ENCODE measurements at places on chromosomes 3 and 15.
A peak's percentile ranks its signal among the peaks of the same experiment; 100 is the strongest.

DNA sequence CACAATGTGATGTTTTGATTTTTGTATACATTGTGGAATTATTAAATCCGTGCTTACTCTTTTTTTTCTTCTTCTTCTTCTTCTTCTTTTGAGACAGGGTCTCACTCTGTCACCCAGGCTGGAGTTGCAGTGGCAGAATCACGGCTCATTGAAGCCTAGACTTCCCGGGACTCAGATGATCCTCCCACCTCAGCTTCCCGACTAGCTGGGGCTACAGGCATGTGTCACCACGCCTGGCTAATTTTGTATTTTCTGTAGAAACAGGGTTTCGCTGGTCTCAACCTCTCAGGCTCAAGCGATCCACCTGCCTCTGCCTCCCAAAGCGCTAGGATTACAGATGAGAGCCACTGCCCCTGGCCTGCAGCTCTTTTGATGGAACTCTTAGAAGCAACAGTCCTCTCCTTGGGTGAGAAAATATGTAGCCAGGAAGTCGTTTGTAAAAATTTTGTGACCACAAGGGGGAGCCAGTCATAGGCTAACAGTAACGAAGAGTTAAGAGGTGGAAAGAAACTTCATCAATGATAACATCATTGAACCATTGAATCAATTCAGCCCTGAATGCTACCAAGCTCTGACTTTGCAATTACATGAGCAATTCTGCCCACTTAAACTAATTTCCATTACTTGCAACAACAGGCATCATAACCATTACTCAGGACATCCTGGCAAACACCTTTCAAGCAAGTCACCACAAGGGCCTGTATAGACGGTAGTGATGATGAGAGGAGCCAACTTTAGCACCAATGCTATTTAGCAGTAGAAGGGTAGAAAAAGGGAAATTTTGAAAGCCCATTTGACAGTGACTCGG is 16.7 kb upstream of the CMTM7 start:
- peak; percentile 80 for DNase-seq

DNA sequence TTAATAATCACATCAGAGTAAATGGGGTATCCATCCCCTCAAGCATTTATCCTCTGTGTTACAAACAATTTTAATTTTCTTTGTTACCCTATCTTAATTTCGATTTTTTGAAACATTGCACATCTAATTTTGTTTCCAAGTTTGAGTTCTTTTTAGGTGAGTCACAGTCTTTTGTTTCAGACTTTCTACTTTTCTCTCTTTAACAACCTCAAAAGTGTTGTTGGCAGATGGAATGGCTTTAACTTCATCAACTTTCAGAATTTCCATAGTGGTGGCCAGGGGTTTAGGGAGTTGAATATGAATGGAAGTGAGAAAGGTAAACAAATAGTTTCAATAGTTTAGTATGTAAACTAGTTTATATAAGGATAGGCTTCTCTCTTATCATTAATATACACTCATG is 223.0 kb upstream of the MLF1 start:
- no peak for DNase-seq

- DNase-seq, result peak; percentile 74
Observed at GRCh38 chr3:33855884-33856546, 57.6 kb downstream of the PDCD6IP start.

DNA sequence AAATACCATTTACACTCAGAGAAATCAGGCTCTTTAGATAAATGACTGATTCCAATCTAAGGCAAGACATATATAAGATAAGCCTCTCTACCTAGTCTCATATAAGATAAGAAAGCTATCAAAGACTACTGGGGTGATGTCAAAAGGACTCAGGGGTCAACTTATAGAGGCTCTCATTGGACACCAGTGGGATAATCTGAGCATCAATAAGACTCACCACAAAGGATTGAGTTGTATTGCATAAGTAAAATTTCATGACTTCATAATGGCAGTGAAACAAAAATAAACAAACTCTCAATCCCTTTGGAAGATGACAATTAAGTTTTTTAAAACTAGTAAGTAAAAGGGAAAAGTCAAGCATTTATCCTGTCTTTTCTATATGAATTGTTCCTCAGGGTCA is 317.8 kb downstream of the SHQ1 start:
- DNase-seq, result no peak

- no peak for DNase-seq
Observed at GRCh38 chr3:155037508-155038202, 42.5 kb upstream of the MME start.

- DNase-seq, result peak; percentile 84
Observed at GRCh38 chr3:57004229-57004628, 56.2 kb upstream of the SPATA12 start.

DNA sequence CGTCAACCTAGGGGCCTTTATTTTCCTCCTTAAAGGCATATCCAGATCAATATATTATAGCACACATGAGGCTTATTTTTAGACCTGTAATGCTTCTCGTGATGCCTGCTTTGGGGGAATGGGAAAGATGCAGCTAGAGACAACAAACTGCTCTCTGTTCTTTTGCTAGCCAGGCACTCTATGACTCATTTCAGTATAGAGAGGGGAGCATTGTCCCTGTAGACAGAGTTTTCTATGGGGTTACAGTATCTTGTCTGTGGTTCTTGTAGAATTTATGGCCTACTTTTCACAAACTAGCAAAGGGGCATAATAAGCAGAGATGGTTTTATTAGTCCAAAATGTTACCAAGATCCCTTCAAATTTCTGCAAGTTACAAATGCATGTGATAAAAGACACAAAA is 305.6 kb downstream of the LSAMP start:
- DNase-seq, result no peak

DNA sequence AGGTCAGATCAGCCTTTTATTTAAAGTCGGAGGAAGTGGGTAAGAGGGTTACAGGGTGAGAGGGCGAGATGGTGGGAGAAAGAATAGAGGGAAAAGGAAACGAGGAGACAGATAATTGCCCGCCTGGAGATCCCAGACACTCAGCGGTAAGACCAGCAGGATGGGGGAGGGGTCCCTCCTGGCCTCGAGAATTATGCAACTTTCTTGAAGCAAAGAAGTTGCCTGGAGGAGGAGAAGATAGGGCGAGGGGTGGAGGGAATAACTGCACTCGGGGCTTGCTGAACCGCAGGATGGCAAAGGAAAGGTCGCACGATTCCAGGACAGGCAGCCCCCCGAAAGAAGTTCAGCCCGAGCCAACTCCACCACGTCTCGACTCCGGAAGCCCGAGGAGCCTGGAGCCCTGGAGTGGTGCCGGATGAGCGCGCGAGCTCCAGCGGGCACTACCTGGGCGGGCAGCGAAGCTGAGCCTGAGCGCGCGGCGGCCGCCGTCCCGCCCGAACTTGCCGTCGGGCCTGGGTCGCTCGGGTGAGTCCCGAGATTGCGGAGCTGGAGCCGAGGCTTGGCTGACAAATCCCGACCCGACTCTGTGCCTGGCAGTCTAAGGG is 402 bp downstream of the WWTR1 start:
- DNase-seq, result peak; percentile 81

GRCh38 chr3:146692254-146692653 is 87.1 kb upstream of the PLSCR5 start:
- DNase-seq, result peak; percentile 74

DNA sequence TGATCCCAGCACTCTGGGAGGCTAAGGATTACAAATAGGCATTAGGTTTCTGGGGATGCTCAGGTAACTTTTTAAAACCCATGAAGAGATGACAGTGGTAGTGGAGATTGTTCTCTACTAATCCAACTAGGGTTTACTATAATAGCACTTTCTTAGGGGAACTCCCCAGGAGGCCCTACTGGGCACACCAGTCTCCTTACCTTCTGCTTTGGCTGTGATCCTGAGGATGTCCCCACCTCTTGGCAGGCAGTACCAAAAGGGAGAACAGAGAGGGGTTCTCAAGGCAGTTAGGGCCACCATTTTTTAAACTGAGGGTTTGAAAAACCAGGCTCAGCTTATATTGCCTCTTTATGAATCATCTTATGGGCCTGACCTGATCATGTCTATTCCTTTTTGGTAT is 15.0 kb upstream of the FBXL22 start:
- DNase-seq, result no peak

GRCh38 chr15:26890451-26890850 is 23.6 kb downstream of the GABRA5 start:
- no peak for DNase-seq

DNA sequence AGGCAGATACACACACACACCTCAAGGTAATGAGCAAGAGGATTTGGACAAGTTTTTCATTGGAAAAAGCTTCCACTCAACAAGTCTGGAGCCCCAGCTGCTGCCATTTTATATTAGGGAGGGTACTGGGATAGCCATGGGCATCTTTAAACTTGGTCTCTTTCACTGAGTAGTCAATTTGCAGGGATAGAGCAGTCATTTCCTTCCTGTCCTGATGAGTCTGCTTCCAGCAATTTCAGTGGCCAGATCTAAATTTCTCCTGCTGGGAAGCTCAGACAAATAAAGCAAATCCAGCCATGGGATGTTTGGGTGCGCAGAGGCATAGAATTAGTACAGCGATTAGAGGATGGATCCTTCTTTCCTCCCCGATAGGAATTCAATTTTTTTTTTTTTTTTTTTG is 874 bp upstream of the ERC2 start:
- no peak for DNase-seq

DNA sequence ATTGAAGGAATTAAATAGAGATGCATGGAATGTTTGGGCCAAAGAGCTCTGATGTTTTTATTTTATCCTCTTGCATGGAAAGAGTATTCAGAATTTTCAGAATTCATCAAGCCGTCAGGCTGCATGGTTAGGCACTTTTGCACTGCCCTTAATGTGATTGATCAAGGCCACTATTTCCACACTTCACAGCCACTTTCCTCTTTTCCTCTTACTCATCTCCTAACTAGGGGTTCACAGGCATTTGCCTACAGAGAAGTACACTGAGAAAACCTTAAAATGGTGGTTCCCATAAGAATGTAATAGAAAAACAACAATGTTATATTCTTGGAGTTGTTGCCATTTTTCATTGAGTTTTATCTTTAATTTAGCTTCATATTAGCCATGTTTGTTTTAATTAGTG is 10.9 kb downstream of the SLC35A5 start:
- DNase-seq, result no peak

DNA sequence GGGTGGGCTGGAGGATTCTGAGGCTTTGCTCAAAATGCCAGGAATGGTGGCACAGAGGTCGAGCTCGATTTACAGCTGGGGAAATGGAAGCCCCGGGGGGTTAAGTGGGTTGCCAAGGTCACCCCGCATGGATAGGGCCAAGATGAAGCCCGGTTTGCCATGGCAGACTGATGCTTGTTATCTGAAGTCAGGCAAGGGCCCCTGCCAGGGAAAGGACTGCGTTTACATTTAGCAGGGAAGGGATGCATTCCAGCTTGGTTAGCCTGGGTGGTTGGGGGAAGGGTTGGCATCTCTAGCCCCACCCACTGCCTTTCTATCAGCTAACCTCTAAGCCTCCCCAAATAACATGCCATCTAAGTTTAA is 79.0 kb downstream of the RPLP1 start:
- no peak for DNase-seq

GRCh38 chr15:59819092-59819491 is 130.0 kb upstream of the BNIP2 start:
- DNase-seq, result no peak

DNA sequence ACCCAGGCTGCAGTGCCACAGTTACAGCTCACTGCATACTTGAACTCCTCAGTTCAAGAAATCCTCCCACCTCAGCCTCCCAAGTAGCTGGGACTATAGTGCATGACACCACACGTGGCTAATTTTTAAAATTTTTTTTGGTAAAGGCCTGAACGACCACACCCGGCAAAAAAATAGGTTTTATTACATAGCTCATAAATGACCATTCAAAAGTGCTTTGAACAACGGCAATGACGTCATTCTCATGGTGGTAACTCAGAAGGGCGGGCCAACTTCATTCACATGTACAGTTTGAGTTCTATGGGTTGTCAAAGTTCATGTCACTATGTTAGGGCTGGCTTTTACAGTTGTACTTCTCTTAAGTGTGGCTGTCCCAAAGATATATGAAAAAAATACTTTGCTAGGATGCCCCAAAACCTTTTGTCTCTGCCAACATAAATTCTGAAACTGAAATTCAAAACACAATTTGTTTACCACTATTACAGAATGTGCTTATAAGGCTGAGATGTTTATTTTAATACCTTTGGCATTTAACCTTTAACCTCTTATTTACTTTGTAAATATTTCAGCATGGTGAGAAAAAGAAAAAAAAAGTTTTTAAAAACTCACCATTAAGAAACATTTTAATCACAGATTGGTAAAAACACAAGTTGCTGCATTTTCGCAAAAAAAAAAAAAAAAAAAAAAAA is 6.2 kb downstream of the MYO1E start:
- peak; percentile 45 for DNase-seq

- peak; percentile 51 for DNase-seq
Observed at GRCh38 chr3:70861855-70862254, 549.4 kb upstream of the MDFIC2 start.

DNA sequence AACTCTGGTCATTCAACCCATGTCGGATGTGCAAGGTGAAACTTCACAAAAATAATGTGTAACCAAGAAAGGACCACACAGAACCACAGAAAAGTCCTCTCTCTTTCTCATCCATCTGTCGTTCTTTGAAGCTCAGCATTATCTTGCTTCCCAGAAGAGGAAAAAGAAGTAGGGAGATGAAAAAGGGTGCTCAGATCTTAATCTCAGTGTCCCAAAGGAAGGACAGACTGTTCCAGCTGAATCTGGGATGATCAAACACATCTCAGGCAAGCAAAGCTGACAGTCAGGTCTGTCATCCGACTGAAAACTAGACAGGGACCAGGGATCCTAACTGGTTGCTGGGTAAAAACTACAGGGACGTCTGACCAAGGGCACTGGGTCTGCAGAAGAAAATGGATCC is 16.2 kb downstream of the ARHGEF3 start:
- DNase-seq, result no peak

GRCh38 chr3:131735544-131735943 is 232.8 kb upstream of the MRPL3 start:
- no peak for DNase-seq

DNA sequence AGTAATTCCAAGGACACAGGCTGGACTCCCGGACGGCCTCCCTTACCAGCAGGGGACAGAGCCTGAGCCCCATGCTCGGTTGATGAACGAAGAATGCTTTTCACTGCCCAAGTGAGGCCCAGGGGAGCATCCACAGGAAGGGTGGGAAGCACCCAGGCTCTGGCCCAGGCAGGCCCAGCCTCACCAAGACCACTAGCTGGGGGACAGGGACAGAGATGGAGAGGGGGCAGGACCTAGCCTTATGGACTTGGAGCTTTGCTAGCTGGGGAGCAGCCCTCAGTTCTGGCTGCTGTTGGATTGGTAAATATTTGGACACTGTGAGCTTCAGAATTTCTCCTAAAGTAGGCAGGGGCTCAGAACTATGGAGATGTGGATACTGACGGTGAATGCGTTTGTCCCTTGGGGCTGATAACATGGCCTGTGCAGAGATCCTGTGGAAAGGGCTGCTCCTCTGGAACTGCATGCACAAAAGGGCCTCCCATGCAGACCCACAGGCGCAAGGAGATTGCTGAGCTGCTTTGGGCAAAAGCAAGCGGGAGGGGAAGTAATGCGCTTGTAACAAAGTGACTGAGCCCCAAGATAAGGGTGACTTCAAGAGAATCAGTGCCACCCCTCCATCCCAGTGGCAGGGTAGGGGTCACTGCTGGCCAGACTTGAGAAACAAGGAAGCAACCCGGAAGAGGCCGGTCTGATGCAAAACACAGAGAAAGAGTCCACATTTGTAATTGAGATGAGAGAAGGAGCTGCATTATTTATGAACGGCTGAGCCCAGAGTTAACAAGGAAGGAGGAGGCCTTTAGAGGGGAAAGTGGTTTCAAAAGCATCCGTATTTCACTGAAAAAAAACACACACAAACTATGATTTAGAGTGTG is 70.1 kb upstream of the MEF2A start:
- no peak for DNase-seq

GRCh38 chr3:136543385-136543784 is 208.8 kb downstream of the STAG1 start:
- DNase-seq, result peak; percentile 55
